ENCODE measurements at places on chromosomes 12 and 14.

DNA sequence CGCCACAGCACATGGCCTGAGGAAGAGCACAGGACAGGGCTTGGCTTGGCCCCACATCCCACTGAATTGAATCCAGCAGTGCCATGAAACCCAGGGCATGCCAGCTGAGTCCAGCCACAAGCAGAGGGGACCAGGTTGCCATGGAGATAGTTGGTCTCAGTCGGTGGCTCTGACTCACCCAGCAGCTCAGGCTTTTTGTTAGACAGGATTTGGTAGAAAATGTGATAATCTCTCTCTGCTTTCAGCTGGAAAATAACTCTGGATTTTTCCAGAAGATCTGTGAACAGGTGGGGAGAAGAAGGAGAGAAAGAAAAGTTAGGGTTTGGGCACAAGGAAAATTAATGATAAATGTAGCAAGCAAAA lies 4.8 kb downstream of the MYH7 start:
- DNase-seq, result no peak

- no peak for DNase-seq
Measured at GRCh38 chr12:20576528-20576927, 118.6 kb upstream of the SLCO1C1 start.

DNA sequence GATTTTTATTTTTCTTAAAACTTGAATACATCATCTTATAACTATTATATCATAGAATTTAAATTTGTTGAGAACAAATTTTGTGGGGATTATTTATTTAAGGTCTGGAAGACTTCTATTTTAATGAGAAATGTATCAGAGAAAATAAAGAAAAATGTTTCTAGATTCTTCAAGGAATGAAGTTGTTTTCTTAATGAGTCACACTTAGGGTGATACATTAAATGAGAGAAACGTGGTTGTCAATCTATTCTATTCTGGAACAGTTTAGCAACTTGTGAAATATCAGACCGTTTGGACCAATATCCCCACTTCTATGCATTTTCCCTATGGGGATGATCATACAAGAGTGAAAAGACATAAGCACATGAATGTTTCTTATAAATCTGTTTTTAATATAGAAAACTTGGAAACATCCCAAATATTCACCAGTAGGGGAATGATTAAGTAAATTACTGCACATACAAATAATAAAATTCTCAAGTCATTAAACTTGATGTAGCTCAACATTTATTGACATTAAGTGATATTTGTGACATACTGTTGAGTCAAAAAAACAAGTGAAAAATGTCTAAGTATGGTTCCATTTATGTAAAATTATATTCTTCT lies 88.5 kb downstream of the E2F7 start:
- no peak for DNase-seq

DNA sequence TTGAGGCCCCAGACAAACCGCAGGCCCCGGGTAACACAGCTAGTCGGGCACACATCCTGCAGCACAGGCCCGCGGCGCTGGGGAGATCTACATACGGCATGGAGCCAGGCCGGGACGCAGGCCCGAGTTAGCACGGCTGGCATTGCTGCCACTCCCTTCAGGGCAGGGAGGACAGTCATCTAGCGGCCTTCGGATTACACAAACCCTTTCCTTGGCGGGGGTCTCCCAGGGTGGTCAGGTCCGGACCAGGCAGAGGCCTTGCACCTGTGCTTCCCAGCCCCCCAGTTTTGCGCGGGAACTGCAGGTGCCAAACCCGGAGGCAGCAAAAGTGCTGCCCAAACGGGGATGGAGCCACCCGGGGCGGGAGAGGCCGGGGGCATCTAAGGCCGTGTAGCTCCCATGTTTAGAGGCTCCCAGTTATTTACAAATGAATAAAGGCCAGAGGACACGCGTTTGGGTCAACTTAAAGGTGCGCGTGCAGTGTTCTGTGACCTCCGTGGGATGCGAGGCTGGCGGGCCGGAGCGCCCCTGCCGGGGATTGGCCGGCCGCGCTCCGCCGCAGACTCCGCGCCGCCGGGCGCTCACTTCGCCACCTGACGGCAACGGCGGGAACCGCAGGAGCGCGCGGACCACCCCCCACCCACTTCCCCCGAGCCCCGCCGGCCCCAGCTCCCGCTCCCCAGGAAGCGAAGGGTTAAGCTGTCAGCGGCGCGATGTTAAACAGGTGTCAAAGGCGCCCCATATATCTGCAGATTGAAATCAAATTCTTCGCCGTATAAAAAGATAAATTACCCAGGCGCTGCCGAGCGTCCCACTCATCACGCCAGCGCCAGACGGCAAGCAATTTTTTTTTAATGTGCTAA lies 18.1 kb downstream of the VSX2 start:
- peak; percentile 13 for DNase-seq

GRCh38 chr14:50070230-50070629 lies 46.1 kb downstream of the VCPKMT start:
- no peak for DNase-seq

DNA sequence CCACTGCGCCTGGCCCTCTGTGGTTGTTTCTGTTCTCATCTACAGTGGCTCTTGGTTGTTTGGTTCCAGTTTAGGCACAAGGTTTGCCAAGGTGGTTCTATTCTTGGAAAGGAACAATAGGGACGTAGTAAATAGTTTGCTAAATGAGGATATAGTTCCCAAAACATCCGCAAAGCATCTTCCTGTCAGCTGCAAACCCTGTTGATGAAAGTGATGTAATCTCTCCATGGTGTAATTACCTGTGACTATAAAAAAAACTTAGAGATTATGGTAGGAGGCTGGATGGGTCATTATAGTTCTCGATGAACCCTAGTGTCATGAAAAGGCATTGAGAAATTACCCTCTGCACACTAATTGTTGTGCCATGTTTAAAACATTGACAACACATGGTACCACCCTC lies 52.9 kb downstream of the SUSD6 start:
- DNase-seq, result no peak

- no peak for DNase-seq
Measured at GRCh38 chr14:76088771-76089571, 62.8 kb upstream of the GPATCH2L start.

DNA sequence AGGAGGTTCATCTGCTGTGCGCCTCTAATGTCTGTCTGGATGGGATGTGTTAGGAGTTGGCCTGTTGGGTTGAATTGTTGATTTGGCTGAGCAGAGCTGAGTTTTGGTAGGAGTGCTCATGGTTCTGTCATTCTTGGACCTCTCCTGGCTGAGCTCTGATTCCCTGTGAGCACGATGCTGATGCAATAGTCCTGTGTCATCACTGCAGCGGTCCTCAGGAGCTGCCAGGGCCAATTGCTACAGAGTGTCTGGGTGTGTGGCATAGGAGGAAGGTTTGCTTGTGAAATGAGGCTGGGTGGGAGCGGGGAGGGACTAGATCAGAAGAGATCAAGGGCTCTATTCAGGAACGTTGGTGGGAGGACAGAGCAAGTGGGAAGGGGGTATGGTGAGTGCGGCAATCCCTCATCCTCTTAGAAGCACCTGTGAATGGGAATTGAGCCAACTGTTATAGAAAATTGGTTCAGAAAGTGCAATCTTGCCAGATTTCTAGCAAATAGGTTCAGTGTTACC lies 21.2 kb downstream of the PEX5 start:
- DNase-seq, result no peak

GRCh38 chr14:104933746-104934733 lies 9.4 kb downstream of the PLD4 start:
- no peak for DNase-seq

DNA sequence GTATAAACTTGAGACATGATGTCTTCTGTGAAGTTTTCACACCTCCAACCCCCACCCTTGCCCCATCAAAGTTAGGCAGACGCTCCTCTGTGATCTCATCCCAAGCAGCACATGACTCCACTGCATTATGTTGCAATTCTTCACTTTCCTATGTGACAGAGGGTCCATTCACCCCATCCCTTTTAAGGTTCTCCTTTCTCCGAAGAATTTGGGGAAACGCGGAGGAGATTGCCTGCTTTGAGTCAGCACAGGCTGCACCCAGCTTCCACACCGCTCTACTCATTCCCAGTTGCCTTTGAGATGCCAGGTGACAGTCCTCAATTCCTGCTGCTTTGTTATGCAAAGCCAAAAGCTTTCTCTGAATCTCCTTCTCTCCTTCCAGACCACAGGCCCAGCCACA lies 61.8 kb downstream of the PHLDA1 start:
- DNase-seq, result no peak

DNA sequence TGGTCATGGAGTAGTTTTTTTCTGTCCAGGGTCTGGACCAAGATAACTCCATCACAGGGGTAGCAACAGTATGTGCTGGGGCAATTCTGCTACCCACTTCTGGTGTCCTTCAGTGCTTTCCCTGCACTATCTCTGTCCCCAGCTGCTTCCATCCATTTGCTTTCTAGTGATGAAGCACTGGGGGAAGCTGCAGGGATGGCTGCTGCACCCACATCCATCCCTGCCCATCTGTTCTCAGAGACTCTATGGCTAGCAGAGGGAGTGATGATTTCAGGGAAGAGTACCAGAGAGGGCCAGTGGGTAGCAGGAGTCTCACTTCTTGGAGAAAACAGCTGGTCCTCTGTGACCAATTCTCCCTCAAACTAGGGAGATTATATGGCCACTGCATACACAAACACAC lies 44.1 kb downstream of the ETV6 start:
- no peak for DNase-seq

DNA sequence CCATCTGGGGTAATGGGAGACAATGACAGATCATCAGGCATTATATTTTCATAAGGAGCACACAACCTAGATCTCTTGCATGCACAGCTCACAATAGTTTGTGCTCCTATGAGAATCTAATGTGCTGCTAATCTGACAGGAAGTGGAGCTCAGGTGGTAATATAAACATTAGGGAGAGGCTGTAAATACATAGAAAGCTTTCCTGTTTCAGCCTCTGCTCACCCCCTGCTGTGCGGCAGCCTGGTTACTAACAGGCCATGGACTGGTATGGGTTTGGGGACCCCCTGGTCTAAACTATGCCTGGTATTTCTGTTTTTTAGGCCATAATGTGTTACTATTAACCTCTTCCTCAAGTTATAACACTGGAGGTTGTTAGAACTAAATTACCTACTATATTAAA lies 1373.7 kb downstream of the LRFN5 start:
- DNase-seq, result no peak

DNA sequence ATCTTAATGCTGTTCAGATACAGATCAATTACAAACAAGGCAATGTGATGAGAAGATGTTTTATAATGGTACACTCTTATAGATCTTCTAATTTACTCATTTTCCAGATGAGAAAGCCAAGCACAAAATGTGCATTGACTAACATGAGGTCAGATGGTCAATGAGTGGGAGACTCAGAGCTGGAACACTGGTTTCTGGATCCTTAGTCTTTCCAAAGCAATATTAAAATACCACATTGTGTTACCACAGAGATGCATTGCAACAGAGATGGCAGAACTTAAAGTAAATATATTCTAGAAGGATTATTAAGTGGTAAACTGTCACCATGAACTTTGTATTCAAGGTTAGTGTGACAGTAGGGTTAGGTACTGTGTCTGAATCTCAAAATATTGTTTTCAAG lies 113.6 kb downstream of the SLC15A5 start:
- no peak for DNase-seq

DNA sequence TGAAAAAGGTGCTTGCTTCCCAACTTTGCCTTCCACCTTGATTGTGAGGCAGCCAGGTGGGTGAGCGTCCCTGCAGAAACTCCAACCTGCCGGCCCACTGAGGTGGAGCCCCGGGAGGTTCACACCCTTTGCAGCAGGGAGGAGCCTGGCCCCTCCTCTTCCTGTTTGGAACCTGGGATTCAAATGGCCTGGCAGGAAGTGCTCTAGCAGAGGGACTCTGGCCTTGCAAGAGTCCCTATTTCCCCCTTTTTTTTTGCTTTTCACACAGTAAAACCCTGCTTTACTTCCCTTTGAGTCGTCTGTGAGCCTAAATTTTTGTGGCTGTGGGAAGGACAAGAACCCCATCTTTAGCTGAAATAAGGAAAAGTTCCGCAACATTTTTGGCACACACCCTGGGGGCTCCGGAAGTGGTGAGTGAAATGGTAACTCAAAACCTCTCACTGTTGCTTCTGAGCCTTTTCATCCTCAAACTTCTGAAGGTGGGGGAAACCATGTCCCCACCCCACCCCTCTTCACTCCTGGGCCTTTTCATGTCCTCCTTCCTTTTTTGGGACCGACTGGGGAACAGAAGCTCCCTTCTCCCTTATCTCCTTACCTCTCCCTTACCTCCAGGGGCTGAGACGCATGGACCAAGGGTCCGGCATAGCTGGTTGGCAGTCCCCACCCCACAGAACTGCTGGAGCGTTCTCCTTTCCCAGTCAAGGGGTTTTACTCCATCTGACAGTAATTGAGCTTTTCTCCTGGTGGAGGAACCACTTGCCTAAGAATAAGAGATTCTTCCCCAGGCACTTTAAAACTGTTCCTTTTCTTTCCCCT lies 102.0 kb downstream of the KCNMB4 start:
- no peak for DNase-seq

Data from SW 1271 (cell line).